ENCODE measurements at places on chromosomes 2 and 18. TPM values are rescaled to one million over a fixed set of nuclear protein-coding genes. Genes with fewer than 3 reads are reported as not detected.

Gene TMEM214
- total RNA-seq = 72.5 TPM

Gene RPL37A
- 5,162 TPM for total RNA-seq

Gene ACTG2
- total RNA-seq = not detected

Gene HEATR5B
- total RNA-seq = 7.3 TPM

Gene RNF125
- 0.32 TPM for total RNA-seq

Gene SIGLEC15
- 0.09 TPM for total RNA-seq

Gene HOXD8
- total RNA-seq = 5.7 TPM

Gene PDE1A
- total RNA-seq = 0.16 TPM
